A549 treated with CpdA at 1 μM for 4 hours (cell line): ENCODE measurements at places on chromosomes 1 and 21. TPM values are rescaled to one million over a fixed set of nuclear protein-coding genes. Genes with fewer than 3 reads are reported as not detected.

The SLC44A3 gene
- total RNA-seq = 1.6 to 2.1 TPM (median 1.7 TPM) in 5 replicates

The ATP6V1G3 gene
- not detected in 5 replicates for total RNA-seq

The PLPPR4 gene
- not detected in 5 replicates for total RNA-seq

The WDR64 gene
- not detected in 5 replicates for total RNA-seq

The CRYAA gene
- not detected in 5 replicates for total RNA-seq

The C4BPA gene
- total RNA-seq = 0.44 to 1.5 TPM (median 0.59 TPM) in 5 replicates

The WNT3A gene
- total RNA-seq = 0.02 to 0.06 TPM (median 0.05 TPM) in 3 of 5 replicates, not detected in the others

The B3GALT6 gene
- total RNA-seq = 11.3 to 21.5 TPM (median 20.4 TPM) in 5 replicates

The MIXL1 gene
- 0.06 to 0.24 TPM in 2 of 5 replicates, not detected in the others for total RNA-seq

The GOLT1A gene
- total RNA-seq = 3.5 to 6.8 TPM (median 4.7 TPM) in 5 replicates

The GJA4 gene
- total RNA-seq = not detected in 5 replicates

The C1orf167 gene
- total RNA-seq = 0.08 TPM in 1 of 5 replicates, not detected in the others

The THEM5 gene
- not detected in 5 replicates for total RNA-seq

The GPR37L1 gene
- total RNA-seq = 0.13 to 0.20 TPM (median 0.17 TPM) in 5 replicates

The HSF2BP gene
- total RNA-seq = 1.3 to 1.9 TPM (median 1.4 TPM) in 5 replicates

The AMY2A gene
- not detected in 5 replicates for total RNA-seq

The PCP4 gene
- not detected in 5 replicates for total RNA-seq

The RLF gene
- 4.6 to 6.8 TPM (median 5.5 TPM) in 5 replicates for total RNA-seq

The SLC2A5 gene
- 0.05 to 0.26 TPM (median 0.13 TPM) in 5 replicates for total RNA-seq
